ENCODE measurements at places on chromosomes 2 and 18. TPM values are rescaled to one million over a fixed set of nuclear protein-coding genes. Genes with fewer than 3 reads are reported as not detected.

The PIEZO2 gene
- 51.0 TPM for total RNA-seq

The MARCO gene
- total RNA-seq: 1.7 TPM

The GLI2 gene
- 11.4 TPM for total RNA-seq

The PRSS56 gene
- not detected for total RNA-seq

The MAP3K20 gene
- total RNA-seq: 60.2 TPM
